ENCODE measurements at places on chromosomes 5 and 9. TPM values are rescaled to one million over a fixed set of nuclear protein-coding genes. Genes with fewer than 3 reads are reported as not detected.

The TMEM171 gene
- 0.42 TPM for total RNA-seq

GRCh38 chr5:110104726-110105669, 415.3 kb downstream of the MAN2A1 start:
- no peaks in the 10 kb centered on the region for H3K4me1 ChIP-seq
- DNase-seq = no peak
- H3K36me3 ChIP-seq = no peaks in the 10 kb centered on the region

GRCh38 chr9:84940294-84940693, 270.8 kb downstream of the NTRK2 start:
- H3K4me1 ChIP-seq = peaks cover 2% of the 10 kb centered on the region
- H3K4me3 ChIP-seq = no peak overlapping the region
- no peak overlapping the region for H3K27ac ChIP-seq

- H3K36me3 ChIP-seq = no peaks in the 10 kb centered on the region
- no peak for DNase-seq
- H3K27ac ChIP-seq = no peak overlapping the region
Observed at GRCh38 chr9:122355336-122355875, 15.4 kb upstream of the PTGS1 start.

GRCh38 chr9:88015606-88016005, 41.3 kb upstream of the CDK20 start:
- H3K4me1 ChIP-seq = peaks cover 5% of the 10 kb centered on the region
- no peak overlapping the region for H3K27ac ChIP-seq
